ENCODE measurements at places on chromosomes 7 and 10.

DNA sequence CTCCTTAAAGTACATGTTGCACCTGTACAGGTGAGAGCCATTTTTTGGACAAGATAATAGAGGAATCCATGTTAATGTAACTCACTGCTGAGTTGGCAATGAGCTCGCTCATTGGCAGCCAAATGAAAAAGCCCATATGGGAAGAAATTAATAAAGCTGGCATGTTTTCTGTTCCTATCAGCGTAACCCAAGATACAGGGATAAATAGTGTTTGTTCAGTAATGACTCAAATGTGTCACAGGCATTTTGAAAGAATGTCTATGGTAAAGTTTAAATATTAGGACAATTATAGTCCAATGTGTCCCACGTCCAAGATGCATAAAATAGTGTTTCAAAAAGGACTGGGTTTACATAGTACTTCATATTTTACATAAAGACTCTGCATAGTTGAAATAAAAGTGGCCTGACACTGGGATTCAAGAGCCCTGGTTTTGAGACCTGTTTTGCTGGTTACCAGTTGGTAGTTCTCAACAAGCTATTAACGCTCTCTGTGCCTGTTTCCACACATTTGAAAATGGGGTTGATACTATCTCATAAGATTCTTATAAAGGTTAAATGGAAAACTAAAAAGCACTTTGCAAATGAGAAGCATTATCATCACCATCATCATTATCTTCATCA lies 49.1 kb downstream of the MTURN start:
- no peak for DNase-seq

GRCh38 chr10:24208661-24209431 lies at the start of gene KIAA1217:
TSS of gene KIAA1217 (plus strand) at chr10:24209138. CDS start at chr10:24209194, 56 bp downstream.
- DNase-seq: peak; percentile 51

DNA sequence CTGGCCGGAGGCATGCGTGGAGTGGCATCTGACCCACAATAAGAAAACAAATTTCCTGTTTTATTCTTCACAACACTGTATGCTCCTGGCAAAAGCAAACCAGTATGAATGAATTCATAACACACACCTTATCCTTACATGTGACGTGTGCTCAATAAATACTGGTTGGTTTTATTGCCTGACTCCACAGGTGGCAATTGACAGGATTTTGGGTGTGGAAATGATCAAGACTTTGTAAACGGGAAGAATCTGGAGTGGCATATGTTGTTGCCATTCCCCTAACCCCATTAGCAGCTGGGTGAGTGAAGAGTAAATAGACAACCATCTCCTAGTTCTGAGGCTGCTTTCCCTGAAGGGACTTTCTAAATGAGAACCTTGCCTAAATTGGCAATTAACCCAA lies 215.5 kb upstream of the AOAH start:
- DNase-seq: no peak

- peak; percentile 52 for DNase-seq
Measured at GRCh38 chr10:84267503-84268126, 22.8 kb downstream of the RGR start.

- DNase-seq: no peak
Measured at GRCh38 chr10:65394502-65395297, 1531.1 kb upstream of the LRRTM3 start.

GRCh38 chr7:531777-532176 lies 12.1 kb upstream of the PDGFA start:
- no peak for DNase-seq

DNA sequence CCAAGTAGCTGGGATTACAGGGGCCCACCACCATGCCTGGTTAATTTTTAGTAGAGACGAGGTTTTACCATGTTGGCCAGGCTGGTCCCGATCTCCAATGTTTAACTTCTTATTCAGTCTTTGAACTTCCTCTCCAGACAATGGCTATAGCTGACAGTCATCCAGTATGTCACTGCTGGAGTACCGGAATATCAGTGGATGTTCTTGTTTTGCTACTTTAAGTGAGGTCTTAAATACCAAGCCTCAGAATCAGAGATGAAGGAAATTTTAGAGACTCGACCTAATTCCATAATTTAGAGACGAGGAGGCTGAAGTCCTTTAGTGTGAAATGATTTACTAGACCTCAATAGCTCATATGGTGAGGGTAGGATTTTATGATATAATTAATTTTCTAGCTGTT lies 294.8 kb upstream of the KLF6 start:
- no peak for DNase-seq

- DNase-seq: no peak
Measured at GRCh38 chr10:125556882-125557281, 126.1 kb downstream of the TEX36 start.

GRCh38 chr7:78968951-78969350 lies 484.5 kb downstream of the MAGI2 start:
- no peak for DNase-seq

- no peak for DNase-seq
Measured at GRCh38 chr10:90224791-90225566, 523.6 kb downstream of the KIF20B start.

GRCh38 chr10:32985775-32986350 lies 27.8 kb upstream of the ITGB1 start:
- DNase-seq: no peak

- DNase-seq: no peak
Measured at GRCh38 chr10:84739641-84740040, 411.3 kb downstream of the CCSER2 start.

DNA sequence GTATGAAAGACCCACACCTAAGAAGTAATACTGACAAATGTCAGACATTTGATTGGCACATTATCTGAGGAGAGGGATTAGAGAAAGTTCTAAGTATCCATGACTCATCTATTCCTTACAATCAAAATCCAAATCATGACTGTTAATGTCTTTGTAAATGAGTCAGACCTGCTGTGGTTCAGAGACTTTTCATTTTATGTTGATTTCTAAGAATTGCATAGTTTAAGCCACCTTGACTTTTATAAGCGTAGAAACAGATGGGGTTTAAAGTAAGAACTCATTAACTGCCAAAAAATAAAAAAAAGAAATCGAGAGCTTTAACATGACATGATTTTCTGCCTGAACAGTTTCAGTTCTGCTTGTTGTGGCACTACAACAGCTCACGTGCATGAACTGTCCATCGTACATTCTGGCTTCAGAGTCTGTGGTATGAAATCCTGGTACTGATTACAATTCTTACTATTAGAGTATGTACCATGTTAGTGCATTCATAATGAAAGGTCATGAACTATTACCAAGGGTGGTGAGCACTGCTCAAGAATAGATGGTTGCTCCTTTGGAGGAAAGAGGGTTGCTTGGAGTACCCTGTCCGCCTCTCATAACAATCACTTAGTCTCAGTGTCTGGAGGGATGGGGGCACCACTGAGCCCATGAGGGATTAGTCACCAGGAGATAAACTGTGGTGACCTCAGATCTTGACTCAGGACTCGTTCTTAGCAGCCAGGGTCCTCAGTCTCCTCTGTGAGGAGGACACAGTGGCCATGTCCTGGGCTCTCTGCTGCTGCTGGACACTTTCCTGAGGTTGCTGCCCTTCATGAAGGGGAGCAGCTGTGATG lies 42.2 kb downstream of the ACSM6 start:
- DNase-seq: no peak

DNA sequence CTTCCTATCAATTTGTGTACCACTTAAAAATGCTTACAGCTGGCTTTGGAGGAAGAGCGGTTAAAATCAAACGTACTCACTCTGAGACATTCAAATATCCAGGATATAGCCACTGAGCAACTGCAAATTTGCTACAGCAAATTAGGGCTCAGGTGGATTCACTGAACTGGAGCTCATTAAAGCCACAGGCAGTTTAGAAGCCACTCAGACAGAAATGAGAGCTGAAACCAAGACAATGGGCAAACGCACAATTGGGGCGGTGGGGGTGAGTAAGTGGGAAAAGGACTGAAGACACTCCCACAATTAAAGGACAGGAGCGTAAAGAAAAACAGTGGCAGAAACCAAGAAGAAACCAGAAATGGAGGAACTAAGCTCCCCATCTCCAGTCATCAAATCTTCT lies 20.5 kb downstream of the MPP7 start:
- DNase-seq: no peak

DNA sequence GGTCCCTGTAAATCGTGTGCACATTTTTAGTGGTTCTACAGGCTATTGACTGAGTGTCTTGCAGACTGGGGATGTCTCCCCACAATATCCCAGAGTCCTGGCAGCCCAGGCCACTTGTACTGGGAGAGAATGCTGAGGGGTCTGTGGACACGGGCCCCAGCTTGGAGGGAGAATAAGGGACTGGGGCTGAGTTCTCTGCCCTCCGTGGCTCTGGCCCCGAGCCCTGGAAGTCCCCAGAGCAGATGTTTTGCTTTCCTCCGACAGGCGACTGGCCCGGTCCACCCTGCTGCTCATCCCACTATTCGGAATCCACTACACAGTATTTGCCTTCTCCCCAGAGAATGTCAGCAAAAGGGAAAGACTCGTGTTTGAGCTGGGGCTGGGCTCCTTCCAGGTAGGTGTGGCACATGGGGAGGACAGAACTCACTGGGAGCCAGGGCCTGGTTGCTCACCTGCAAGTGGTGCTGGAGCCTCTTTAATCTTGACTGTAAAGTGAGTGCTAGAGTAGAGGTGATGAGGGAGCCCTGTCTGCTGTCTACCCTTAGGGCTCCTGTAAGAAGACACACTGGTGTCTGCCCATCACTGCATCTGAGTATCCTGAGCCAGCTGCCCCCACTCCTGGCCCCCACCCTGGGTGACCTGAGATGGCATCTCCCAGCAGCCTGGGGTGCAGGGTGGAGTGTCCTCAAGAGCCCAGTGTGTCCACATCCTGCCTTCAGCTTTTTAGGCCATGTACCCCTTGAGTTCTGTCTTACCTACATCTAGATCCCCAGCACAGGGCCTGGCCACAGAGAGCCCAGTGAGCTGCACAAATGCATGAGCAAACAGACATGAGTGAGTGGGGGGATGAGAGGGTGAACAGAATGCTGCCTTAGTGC lies 51.1 kb downstream of the ADCYAP1R1 start:
- no peak for DNase-seq

GRCh38 chr10:10213237-10213636 lies 804.4 kb upstream of the CELF2 start:
- no peak for DNase-seq

- DNase-seq: no peak
Measured at GRCh38 chr7:131028295-131028694, 294.3 kb upstream of the KLF14 start.

DNA sequence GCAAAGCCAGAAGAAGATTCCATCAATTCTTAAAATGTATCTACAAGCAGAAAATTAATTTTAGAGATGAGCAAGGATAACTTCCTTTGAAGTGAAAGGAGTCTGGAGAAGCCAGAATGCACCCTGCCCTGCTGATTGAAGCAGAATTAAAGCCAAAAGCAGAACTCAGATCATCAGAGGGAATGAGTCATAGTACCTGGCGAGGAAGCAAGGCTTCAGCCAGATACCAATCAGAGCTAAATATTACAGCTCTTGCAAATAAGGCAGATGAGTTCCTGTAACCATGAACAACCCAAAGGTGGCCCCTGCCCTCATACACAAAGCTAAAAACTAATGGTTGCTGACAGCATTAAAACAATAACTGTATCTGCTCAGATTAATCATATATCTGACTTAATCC lies 10.4 kb downstream of the HTR7 start:
- DNase-seq: no peak

DNA sequence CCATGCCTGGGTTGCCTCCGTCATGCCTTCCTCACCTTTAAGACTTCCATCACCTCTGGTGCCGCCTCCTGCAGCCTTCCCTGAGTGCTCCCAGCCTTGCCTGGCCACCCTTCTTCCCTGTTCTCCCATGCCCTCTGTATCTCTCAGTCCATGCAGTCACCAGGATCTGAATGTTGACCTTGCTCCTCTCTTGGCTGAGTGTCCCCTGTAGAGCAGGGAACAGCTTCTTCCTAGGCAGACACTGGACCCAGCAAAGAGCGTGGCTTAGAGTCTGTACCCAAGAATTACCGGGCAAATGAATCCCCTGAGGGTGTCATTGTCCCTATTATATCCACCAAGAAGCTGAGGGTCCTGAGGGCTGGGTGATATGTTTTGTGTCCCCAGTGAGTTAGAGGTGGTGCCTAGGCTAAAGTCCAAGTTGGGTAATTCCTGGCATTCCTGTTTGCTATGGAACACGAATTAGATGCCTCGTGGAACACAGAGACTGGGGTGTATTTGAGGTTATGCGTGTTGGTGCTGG lies 505.6 kb downstream of the RPS24 start:
- no peak for DNase-seq

GRCh38 chr7:1927937-1928644 lies 258.0 kb downstream of the ELFN1 start:
- no peak for DNase-seq

DNA sequence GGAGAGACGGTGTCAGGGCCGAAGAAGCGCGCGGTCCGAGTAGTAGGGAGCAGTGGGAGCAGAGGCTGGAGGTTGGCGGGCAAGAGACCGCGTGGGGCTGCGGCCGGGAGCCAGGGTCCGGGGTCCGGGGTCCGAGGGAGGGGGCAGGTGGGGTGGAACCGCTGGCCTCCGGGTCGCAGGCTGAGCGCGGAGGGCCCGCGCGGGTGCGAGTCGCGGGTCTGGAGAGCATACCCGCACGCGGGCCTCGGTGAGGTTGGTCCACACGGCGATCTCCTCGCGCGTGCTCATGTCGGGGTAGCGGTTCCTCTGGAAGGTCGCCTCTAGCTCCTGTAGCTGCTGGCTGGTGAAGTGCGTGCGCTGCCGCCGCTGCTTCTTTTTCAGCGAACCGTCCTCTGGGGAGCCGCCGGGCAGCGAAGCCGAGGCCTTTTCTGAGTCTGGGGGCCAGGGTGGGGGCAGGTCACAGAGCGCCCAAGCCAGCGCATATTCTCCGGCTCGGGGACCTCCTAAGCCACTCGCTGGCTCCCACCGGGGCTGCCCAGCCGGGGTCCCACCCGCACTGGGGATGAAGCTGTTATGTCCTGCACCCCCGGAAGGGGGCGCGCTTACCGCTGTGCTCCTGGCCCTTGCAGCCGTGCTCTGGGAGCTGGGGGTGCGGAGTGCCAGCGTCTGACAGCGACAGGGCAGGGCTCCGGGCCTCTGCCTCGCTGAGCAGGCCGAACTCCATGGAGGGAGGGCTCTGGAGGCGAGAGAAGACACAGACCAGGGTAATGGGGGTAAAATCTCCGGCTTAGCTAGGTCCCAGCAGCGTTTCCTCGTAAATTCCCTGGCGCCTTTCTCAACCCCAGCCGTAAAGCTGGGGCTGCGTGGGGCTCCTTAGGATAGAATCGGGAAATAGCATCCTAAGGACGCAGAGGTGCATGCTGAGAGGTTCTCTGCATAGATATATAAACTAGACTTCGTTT lies 5.5 kb downstream of the ELOVL3 start:
- peak; percentile 44 for DNase-seq

GRCh38 chr7:149879766-149880637 lies 6.2 kb downstream of the ATP6V0E2 start:
- no peak for DNase-seq
